Osteoblast (primary cell): ENCODE measurements at places on chromosomes 7 and 10. TPM values are rescaled to one million over a fixed set of nuclear protein-coding genes. Genes with fewer than 3 reads are reported as not detected.

AASS gene
- 24.8 and 26.4 TPM in 2 replicates for total RNA-seq

RRP12 gene
- 15.0 and 15.9 TPM in 2 replicates for total RNA-seq

DNA sequence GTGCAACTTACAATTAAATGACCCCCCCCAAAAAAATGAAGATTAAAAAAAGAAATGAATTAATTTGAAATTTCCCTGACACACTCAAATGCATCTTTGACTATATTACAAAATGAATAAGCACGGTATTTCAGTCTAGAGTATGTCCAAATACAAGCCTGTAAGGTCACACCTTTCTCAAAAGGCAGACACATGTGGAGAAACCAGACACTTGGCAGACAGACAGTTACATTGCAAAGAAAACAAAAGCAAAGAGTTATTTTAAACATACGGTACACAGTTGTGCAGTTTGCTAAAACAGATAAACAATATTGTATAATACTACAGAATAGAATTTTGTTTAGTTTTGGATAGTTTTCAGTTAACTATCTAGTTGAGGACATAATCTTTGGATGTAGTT is 153.0 kb downstream of the ATE1 start:
- no peaks in the 10 kb centered on the region for H3K4me1 ChIP-seq
- H3K4me3 ChIP-seq = no peak overlapping the region
- no peaks in the 10 kb centered on the region for H3K27me3 ChIP-seq
- DNase-seq = no peak
- no peaks in the 10 kb centered on the region for H3K36me3 ChIP-seq

GRCh38 chr10:121043124-121043849 is 192.1 kb downstream of the WDR11 start:
- no peaks in the 10 kb centered on the region for H3K4me1 ChIP-seq
- no peaks in the 10 kb centered on the region for H3K36me3 ChIP-seq
- H3K4me3 ChIP-seq = no peak overlapping the region
- no peak for DNase-seq
- no peak overlapping the region for H3K27ac ChIP-seq
- H3K27me3 ChIP-seq = no peaks in the 10 kb centered on the region

DNA sequence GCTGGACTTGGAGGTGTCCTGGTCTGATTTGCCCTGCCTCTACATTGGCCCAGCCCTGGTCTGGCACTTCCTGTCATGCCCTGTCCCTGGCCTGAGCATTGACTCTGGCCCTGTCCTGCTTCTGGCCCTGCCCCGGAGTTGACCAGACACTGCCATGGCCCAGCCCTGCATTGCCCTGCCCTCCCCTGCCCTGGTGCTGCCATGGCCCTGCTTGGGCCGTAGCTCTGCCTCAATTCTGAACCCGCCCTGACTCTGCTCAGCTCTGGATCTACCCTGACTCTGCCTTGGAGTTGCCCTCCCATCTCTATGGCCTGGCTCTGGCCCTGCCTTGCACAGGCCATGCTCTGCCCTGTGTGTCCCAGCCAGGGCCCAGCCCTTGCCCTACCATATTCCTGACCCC is 647.1 kb downstream of the ZNF37A start:
- no peaks in the 10 kb centered on the region for H3K36me3 ChIP-seq
- no peak overlapping the region for H3K4me3 ChIP-seq
- no peaks in the 10 kb centered on the region for H3K27me3 ChIP-seq
- no peaks in the 10 kb centered on the region for H3K4me1 ChIP-seq
- no peak overlapping the region for H3K27ac ChIP-seq
